ENCODE measurements at places on chromosomes 4 and X. TPM values are rescaled to one million over a fixed set of nuclear protein-coding genes. Genes with fewer than 3 reads are reported as not detected.

Gene BCORL1
- total RNA-seq, result 2.2 TPM

- DNase-seq, result no peak
- no peaks in the 10 kb centered on the region for H3K4me1 ChIP-seq
- H3K27ac ChIP-seq, result no peak overlapping the region
- no peaks in the 10 kb centered on the region for H3K36me3 ChIP-seq
- H3K27me3 ChIP-seq, result no peaks in the 10 kb centered on the region
These were observed 103.9 kb downstream of the SLC10A7 start for GRCh38 chr4:146417822-146418221.

DNA sequence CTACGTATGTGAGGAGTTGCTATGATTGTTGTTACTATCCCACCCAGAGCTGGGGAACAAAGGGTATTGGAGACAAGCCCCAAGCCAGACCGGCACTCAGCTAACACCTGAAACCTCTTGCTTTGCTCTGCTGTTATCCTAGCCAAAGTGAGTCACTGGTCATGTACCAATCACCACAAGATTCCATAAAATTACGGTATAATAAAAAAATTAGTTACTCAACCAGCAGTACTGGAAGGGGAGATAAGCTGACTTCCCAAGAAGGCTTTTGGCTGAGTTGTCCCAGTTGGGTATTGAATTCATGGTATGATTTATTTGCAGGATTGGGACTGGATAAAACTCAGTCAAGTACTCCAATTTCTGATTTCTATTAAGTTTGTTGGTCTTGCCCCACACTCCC is 5.3 kb downstream of the EDA2R start:
- H3K27me3 ChIP-seq, result no peaks in the 10 kb centered on the region
- H3K36me3 ChIP-seq, result no peaks in the 10 kb centered on the region
- H3K27ac ChIP-seq, result no peak overlapping the region
- no peak overlapping the region for H3K4me3 ChIP-seq

Gene RELL1
- total RNA-seq, result 28.5 TPM

Gene DUSP9
- total RNA-seq, result 3.9 TPM

GRCh38 chr4:5526080-5526846 is 182.1 kb downstream of the EVC2 start:
- H3K36me3 ChIP-seq, result no peaks in the 10 kb centered on the region
- no peak overlapping the region for H3K4me3 ChIP-seq
- no peaks in the 10 kb centered on the region for H3K4me1 ChIP-seq
- no peak overlapping the region for H3K27ac ChIP-seq
- DNase-seq, result no peak

- no peaks in the 10 kb centered on the region for H3K27me3 ChIP-seq
- no peak overlapping the region for H3K4me3 ChIP-seq
These were observed 69.7 kb downstream of the RPS6KA6 start for GRCh38 chrX:84118315-84118714.

GRCh38 chrX:133994576-133994975 is 9.2 kb upstream of the GPC3 start:
- no peaks in the 10 kb centered on the region for H3K36me3 ChIP-seq
- H3K4me1 ChIP-seq, result no peaks in the 10 kb centered on the region
- no peak overlapping the region for H3K27ac ChIP-seq
- no peak overlapping the region for H3K4me3 ChIP-seq
- DNase-seq, result no peak

Gene CT45A2
- total RNA-seq, result not detected

GRCh38 chr4:4792466-4792865 is 67.0 kb upstream of the MSX1 start:
- H3K4me3 ChIP-seq, result no peak overlapping the region
- H3K27me3 ChIP-seq, result no peaks in the 10 kb centered on the region
- H3K36me3 ChIP-seq, result no peaks in the 10 kb centered on the region
- no peak overlapping the region for H3K27ac ChIP-seq
- no peak for DNase-seq

Gene PHEX
- not detected for total RNA-seq

- DNase-seq, result peak; percentile 17
- H3K4me1 ChIP-seq, result peaks cover 36% of the 10 kb centered on the region
- H3K27me3 ChIP-seq, result no peaks in the 10 kb centered on the region
- H3K4me3 ChIP-seq, result no peak overlapping the region
- peak overlapping the region; percentile 99 for H3K27ac ChIP-seq
These were observed 24.5 kb upstream of the SORBS2 start for GRCh38 chr4:185836241-185837084.

DNA sequence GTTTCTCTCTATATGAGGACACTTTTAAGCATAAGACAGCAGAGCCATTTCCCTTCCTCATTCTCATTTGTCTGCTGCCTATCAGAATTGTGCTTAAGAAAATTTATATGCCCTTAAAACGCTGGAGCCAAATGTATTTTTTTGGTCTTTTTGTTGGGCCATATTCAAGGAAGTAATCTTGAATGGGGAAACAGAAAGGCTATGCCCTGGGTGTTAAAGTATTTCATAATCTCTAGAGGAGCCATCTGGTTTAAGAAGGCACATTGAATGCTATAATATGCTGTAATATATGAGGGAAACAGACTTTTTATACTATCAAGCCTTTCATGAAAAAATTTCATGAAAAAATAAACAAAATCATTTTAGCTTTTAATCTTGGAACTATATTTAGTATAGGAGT is 4.3 kb downstream of the DMD start:
- H3K4me3 ChIP-seq, result no peak overlapping the region
- H3K27me3 ChIP-seq, result no peaks in the 10 kb centered on the region
- H3K4me1 ChIP-seq, result peaks cover 9% of the 10 kb centered on the region
- H3K27ac ChIP-seq, result no peak overlapping the region

Gene F8A2
- not detected for total RNA-seq

Gene FAM184B
- 0.49 TPM for total RNA-seq

DNA sequence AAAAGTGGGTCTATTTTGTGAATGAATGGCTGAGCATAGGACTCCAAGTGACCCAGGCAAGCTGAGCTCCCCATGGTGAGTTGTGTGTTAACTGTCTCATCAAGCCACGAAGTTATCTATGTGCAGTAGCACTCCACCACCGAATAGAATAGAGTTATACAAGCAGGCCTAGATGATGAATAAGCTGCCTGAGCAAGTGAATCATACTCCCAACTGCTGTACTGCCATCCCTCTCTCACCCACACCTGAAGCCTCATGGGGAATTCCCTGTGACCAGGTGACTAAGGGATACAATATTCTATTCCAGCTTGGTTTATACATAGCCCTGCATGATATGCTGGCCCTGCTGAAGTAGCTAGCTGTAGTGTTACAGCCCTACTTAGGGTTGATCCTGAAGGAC is 38.7 kb downstream of the KDM5C start:
- no peaks in the 10 kb centered on the region for H3K4me1 ChIP-seq
- H3K27ac ChIP-seq, result no peak overlapping the region
- H3K27me3 ChIP-seq, result no peaks in the 10 kb centered on the region
- no peak for DNase-seq
